ENCODE measurements at places on chromosomes 13 and 19.
A peak's percentile ranks its signal among the peaks of the same experiment; 100 is the strongest.

- peak; percentile 61 for DNase-seq
Measured at GRCh38 chr19:43798546-43799409, 3.5 kb downstream of the LYPD5 start.

GRCh38 chr13:50326811-50327210, 311.6 kb downstream of the KCNRG start:
- no peak for DNase-seq

- DNase-seq, result no peak
Measured at GRCh38 chr19:4693471-4694121, 23.5 kb upstream of the MYDGF start.

GRCh38 chr19:48897181-48897580, 1.4 kb downstream of the TULP2 start:
- no peak for DNase-seq

DNA sequence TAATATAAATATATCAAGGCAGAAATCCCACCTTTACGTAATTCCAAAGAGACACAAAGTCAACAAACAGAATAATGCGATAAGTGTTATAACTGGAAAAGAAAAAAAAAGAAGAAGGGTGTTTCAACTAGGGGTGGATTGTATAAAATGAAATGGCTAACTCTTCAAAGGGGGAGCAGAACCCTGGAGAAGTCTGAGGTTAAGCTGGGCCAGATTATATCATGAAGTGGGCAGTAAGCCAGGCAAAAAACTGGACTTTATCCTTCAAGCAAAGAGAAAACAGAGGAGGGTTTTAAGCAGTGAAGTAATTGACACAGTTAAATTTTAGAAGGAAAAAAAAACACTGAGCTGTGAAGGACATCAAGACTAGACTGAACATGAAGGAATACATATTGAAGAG, 41.9 kb downstream of the TBC1D4 start:
- no peak for DNase-seq

- no peak for DNase-seq
Measured at GRCh38 chr13:105518086-105518485, 1017.4 kb downstream of the EFNB2 start.

- DNase-seq, result no peak
Measured at GRCh38 chr19:7670790-7671189, 1.9 kb downstream of the RETN start.

DNA sequence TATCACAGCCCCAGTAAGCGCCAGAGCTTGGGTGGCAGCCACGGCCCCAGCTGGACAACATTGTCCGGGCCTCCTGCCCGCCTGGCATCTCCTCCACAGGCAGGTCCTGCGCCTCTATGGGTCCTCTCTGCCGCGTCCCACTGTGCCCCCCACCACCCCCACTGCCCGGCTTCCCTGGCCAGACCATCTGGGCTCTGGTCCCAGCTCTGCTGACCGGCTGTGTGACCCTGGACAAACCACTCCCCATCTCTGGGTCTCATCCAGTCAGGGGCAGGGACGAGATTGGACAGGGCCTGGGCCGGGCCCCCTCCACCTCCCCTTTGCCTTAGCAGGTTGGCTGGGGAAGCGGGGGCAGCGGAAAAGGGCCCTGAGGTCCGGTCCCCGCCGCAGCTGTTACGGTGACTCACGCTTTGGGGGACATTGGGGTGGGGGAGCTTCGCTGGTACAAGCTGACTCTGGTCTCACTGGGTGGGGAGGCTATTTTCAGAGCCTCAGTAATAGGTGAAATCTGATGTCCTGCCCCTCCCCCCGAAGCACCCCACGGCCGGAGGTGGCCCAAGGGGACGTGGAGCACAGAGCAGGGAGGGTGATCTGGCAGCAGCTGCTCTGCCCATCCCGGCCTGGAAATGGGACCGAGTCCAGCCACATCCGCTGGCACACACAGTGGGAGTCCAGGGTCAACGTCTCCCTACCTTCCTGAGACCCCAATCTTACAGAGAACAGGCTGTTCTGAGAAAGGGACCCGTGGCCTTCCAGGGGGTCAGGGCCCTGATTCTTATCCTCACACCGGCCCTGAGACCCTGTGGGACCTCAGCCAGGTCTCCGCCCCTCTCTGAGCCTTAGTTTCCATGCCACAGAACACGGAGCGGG, 9.1 kb downstream of the NFIC start:
- DNase-seq, result no peak

GRCh38 chr13:36513266-36513665, 81.0 kb downstream of the CCNA1 start:
- no peak for DNase-seq

DNA sequence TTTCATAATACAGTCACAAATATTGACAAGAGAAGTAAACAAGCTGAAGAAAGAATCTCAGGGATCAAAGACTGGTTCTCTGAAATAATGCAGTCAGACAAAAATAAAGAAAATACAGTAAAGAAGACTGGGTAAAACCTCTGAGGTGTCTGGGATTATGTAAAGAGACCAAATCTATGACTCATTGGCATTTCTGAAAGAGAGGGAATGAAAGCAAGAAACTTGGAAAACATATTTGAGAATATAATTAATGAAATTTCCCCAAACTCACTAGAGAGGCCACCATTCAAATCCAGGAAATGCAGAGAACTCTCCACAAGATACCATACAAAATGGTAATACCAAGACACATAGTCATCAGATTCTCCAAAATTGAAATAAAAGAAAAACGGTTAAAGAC, 53.0 kb upstream of the GPC6 start:
- no peak for DNase-seq

DNA sequence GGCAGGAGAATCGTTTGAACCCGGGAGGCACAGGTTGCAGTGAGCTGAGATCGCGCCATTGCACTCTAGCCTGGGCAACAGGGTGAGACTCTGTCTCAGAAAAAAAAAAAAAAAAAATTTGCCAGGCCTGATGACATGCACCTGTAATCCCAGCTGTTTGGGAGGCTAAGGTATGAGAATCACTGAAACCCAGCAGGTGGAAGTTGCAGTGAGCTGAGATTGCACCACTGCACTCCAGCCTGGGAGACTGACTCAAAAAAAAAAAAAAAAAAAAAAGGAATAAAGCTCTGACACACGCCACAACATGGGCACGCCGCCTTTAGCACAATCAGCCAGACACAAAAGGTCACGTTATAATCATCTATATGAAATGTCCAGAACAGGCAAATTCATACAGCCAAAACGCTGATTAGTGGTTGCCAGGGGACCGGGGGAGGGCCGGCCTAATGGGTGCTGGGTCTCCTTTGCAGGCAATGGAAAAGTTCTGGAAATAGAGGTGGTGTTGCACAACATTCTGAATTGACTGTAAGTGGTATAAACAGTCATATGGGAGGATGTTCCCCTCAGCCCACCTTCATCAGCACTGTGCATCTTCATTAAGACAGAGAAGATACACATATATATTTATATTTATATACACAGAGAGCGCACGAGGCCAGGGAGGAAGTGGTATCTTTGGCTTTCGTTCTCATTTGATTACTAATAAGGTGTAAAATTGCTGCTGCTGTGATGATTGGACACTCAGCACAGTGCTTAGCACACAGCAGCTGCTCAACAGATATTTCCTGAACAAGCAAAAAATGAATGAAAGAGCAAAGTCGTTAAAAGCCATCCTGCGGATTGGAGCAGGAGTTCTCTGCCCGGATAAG, 3.8 kb downstream of the HSPBP1 start:
- no peak for DNase-seq

DNA sequence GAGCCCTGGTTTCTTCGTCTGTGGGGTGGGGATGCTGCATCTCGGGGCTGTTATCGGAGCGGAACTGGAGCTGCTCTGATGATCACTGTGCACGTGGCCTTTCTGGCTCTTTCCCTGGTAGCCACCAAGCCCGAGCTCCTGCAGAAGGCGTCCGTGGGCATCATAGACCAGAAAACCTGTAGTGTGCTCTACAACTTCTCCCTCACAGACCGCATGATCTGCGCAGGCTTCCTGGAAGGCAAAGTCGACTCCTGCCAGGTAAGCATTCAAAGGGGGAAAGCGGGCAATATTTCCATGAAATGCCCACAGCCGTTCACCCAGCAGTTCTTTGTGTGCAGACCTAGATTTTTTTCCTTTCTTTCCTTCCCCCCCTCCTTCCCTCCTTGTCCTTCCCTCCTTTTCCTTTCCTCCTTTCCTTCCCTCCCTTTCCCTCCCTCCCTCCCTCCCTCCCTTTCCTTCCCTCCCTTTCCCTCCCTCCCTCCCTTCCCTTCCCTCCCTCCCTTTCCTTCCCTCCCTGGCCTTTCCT, 9.4 kb downstream of the TIMM13 start:
- peak; percentile 30 for DNase-seq

- DNase-seq, result no peak
Measured at GRCh38 chr13:67353031-67353430, 122.9 kb upstream of the PCDH9 start.

DNA sequence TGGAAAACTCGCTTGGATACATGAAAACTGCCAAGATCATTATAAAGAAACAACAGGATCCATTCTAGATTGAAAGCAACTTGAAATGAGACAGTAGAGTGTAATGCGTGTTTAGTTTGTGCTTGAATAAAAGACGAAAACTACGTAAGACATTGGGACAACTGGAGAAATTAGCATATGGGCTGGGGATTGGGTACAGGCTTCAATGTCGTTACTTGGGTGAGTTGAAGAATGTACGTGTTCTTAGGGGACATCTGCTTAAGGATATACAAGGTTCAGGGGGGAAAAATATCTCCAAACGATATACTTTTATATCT, 471 bp upstream of the ERVK3-1 start:
- no peak for DNase-seq

DNA sequence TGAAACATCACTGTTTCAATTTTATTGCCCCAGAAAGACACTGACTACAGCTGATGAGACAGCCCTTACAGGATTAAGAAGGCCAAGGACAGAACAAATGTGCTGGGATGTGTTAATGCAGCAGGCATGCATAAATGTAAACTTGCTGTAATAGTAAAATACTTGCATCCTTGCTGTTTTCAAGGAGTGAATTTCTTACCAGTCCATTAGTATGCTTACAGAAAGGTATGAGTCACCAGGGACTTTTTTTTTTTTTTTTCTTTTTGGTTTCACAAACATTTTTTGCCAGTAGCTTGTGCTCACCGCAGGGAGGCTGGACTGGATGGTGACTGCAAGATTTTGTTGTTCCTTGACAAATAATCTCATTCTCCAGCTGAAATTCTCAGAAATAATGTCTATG, 55.1 kb downstream of the GPR180 start:
- no peak for DNase-seq

GRCh38 chr13:48536621-48537250, 3.9 kb upstream of the RCBTB2 start:
- no peak for DNase-seq

GRCh38 chr13:36259361-36260137, 38.1 kb downstream of the CCDC169 start:
- no peak for DNase-seq

DNA sequence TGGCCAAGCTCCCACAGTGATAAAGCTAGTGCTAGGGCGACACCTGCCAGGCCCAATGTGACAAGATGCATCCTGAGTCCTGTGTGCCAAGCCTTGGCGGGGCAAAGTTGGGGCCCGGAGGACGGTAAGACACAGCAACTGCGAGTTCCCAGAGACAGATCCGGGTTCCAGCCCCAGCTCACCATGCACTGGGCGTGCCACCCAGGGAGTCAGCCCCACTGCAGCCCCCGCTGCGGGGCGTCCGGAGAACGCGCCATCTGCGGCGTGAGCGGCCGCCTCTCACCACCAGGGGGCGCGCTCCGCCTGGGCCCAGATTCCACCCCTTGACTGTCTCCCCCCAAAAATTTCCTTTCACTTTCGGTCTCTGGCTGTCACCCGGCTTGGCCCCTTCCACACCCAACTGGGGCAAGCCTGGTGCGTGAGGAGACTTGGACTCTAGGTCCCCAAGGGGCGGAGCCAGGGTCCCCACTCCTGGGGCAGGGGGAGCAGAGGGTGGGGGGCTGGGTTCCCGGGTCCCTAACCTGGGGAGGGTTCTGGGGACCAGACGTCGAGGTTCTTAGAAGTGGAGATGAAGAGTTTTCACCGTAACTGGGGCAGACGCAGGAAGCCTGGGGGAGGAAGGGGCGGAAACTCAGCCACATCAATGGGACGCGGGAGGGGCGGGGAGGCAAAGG, at the start of gene FLT3LG:
TSS of gene FLT3LG (plus strand) at position 348 of the 674 bp plus-strand sequence. CDS start 425 bp downstream, outside the sequence.
- peak; percentile 94 for DNase-seq

DNA sequence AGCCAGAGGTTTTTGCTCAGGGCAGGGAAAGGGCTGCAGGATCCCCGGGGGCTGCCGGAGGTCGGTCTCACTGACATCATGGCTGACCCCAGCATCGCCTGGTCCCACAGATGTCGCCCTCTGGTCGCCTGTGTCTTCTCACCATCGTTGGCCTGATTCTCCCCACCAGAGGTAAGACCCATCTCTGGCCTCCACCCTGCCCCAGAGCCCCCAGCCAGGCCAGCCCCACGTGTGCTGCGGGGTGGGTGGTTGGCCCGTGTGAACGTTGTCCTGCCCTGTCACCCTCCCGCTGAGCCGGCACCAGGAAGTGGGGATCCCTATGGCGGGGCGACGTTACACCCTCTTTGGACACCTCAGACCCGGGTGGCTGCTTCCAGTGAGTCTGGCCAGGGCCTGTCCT, 906 bp downstream of the FXYD5 start:
- DNase-seq, result no peak

- DNase-seq, result no peak
Measured at GRCh38 chr13:50161052-50161451, 145.8 kb downstream of the KCNRG start.

- peak; percentile 93 for DNase-seq
Measured at GRCh38 chr19:48588670-48589401, 17.7 kb upstream of the SPACA4 start.

- DNase-seq, result no peak
Measured at GRCh38 chr13:77383097-77383496, 56.2 kb upstream of the MYCBP2 start.

GRCh38 chr13:59963383-59963782, 200.3 kb downstream of the DIAPH3 start:
- no peak for DNase-seq

GRCh38 chr19:5775668-5776309, 8.8 kb downstream of the PRR22 start:
- no peak for DNase-seq

DNA sequence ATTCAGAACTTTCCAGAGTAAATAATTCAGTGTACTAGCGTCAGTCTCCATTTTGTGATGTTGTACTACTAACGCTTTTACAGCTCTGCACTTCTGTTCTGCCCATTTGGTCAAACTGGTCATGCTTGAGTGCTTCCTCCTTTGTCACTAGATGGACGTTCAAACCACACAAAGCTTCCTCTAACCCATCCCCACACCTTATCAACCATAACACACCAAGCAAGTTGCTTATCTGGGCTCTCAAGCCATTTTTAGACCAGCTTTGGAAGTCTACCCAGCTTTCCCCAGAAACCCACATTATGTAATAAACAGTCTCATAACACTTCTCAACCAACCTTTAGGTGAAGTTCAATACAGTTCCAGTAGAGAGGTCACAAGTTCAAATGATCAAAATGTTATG, 2.3 kb upstream of the ZNF347 start:
- DNase-seq, result no peak

GRCh38 chr13:87677496-87678371, 6.6 kb downstream of the SLITRK5 start:
- DNase-seq, result peak; percentile 51

DNA sequence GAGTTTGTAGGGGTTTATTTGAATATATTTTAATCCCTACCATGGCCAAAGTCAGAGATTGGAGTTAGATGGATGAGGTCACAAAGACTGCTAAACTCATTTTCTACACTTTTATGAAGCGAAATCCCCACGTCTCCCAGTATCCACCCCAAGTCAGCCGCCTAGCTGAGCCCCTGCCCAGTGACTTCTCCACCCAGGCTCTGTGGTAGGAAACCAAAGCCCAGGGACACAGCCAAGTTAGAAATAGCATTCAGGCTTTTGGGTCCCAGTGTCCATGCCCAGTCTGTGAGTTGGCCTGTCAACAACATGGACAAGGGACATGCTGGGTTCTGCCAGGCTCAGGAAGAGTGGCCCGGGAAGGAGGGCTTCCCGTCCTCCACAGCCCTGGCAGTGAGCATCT, 474.0 kb downstream of the FOXO1 start:
- DNase-seq, result no peak

Data from D341Med (cell line).